ENCODE measurements at places on chromosomes 4 and X.

- DNase-seq: no peak
Measured at GRCh38 chr4:146389561-146389960, 132.2 kb downstream of the SLC10A7 start.

GRCh38 chr4:8260656-8261111, 8.9 kb upstream of the HTRA3 start:
- DNase-seq: no peak

DNA sequence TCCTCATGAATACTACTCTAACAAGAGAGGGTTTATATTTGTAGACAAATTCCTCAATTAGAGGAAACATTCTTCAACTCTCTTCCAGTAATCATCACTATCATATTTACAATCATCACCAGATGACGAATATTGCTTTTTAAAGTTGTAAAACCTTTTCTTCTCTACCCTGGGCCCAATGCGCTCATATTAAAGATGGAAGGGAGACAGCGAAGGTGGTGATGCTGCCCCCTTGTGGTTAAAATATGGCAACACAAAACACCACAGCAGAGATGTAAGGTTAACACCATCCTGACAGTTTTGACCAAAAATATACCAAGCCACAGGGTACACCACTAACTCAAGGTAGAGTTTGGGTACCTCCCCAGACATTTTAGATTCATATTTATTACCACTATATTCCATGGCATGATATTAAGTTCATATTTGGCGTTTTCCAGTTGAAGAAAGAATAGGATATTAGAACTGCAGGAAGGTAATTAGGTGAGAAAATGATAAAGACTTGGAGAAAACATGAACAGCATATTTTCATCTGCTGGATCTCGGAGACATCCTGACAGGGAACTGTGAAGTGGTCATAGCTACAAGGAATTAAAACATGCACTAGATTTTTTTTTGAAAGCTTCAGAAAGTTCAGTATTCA, 72.8 kb downstream of the SLC9A7 start:
- DNase-seq: peak; percentile 38

- no peak for DNase-seq
Measured at GRCh38 chrX:121496966-121497365, 449.6 kb downstream of the GLUD2 start.

DNA sequence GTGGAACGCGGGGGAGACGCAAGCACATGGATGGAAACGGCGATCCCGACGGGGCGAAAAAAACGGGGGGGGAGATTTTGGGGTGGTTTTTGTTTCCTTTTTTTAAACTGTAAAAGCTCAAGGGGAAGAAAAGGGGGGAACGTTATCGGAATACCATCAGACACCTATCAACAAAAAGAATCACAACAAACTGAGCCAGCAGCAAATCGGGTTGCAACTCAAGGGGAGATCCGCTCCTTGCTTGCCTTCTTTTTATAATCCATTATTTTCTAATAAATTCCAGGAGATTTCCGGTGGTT, 616 bp downstream of the MAML3 start:
- DNase-seq: no peak

DNA sequence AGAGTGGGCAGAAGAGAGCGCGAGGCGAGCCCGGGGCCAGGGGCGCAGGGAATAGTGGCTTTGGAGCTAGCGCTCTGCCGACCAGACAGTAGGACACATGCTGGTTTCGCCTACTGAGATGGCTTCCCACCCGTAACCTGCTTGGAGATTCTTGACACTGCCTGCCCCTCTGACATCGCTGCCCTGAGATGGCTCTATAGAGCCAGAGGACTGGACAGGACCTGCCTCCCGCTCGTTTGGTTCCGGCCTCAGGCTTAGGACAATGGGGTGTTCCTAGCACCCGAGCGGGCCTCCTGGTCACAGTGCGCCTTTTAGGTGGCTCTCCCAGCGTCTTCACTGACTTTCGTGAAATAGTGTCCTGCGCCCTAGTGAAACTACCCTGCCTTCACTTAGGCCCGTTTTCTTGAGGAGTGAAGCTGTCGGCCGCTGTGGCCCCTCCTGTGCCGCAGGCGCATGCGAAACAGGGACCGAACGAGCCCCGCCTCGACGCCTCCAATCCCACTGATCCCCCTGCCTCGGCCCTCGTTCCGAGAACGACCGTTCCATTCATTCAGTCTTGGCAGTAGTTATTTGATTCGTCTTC, 608 bp downstream of the TAF1 start:
- peak; percentile 7 for DNase-seq

DNA sequence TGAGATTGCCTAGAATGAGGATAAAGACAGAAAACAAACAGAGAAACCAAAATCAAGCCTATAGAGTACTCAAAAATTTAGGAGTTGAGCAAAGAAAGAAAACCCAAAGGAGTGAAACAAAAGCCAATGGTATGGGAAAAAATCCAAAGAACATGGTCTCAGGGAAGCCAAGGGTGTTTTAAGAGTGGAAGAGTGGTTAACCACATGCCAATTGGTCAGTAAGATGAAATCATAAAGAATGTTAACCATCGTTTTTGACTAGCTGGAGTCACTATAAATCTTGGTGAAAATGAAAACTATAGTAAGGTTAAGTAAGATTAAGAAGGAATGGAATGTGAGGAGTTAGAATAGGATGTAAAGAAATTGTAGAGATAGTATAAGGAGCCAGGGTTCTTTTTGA, 64.7 kb upstream of the RPL34 start:
- DNase-seq: no peak

DNA sequence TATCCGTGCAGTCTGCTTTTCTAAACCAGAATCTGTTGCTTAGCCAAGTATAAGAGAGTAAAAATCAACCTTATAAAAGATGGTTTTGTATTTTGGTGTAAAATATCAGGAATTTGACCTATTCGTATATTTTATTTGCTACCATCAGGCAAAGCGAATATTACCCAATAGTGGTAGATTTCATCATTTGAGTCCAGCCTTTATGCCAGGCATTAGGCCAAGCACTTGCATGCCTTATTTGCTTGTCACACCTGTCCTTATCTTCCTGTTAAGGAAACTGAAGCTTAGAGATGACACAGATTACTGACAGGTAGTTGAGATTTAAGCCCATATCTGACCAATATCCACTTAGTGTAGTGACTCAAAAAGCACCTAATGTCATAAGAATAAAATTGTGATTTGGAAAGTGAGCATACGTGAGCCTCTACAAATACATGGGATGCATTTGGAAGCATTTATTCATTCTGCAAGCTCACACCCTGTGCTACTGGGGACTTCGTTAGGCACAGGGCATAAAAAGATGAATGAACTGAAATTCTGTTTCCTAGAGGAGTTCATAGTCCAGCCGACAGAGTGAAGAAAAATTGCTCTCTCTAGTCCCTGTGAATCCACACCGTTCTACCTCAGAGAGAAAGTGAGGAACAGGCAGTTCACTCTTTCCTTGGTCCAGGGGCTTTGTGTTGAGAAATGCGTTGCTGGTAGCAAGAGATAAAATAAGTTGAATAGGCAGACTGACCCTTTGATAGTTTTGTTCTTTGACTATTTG, 2.3 kb upstream of the RNF212 start:
- no peak for DNase-seq

DNA sequence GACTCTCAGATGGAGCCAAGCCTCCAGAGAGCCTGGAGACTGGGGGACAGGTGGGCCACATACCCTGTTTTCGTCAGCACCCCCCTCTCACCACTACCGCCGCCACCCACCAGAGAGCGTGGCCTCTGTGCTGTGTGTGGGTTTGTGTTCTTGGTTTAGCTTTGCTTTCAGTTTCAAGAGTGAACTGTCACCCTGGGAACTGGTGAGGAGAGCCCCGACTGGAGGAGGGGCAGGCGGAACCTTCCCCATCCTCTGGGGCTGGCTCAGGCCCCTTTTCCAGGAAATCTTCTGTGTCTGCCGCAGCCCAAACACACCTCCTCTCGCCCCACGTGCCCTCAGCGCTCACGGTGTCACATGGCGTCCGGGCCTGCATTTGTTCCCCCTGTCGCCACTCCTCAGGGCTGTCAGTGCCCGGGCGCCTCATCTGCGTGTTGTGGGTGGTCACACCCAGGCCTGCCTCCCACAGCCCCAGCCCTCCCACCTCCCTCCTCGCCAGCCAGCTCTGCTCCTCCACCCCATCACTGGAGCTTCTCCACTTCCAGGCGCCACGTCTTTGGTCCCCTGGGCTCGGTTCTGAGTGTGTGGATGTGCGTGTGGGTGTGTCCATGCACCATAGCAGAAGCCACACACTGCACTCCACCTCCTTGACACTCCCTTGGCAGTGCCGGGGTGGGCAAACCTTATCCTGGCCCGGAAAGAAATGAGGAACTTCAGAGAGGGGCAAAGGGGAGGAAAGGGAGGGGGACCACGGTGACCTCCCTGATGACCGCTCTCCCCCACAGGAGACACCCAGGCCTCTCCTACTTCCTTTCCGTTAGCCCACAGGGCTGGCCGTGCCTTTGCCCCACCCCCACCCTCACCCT, 27.8 kb downstream of the ELF4 start:
- no peak for DNase-seq

- no peak for DNase-seq
Measured at GRCh38 chr4:13830449-13830848, 202.9 kb upstream of the BOD1L1 start.

- no peak for DNase-seq
Measured at GRCh38 chr4:79497001-79497400, 89.0 kb upstream of the GK2 start.

DNA sequence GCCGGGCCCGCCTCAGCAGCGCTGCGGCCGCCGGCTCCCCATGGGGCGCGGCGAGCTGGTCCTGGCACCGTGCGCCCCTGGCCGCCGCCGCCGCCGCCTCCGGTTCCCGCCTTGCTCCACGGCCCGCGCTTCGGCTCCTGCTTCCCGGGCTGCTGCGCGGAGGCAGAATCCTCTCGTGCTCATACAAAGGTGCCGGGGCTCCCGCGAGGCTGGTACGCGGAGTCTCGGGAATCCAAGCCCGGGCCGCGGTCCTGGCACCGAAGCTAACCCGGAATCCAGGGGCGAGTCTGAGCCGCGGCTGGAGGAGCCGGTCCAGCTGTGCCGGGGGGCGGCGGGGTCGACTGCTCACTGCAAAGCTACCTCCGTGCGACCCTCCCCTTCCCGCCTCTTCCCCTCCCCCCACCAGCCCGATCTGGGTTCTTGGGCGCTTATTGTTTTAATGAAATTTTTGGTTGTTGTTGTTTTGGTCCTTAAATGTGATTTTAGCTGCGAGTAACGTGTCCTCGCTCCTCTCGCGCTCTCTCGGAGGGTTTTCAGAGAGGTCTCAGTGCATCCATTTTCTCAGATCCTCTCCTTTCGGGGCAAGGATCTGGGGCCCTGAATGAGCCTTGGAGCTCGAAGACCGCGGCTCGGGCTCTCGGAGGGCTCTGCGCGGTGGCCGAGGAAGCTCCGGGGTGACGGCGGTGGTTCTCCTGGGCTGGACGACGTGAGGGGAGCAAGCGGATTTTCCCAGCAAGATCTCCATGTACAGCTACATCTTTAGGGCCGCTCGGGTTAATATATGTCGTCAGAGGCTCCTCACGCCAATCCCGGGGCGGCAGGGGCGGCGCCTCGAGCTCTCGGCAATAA, at the start of gene HAND2:
HAND2 (minus strand) TSS at position 753 of the 849 bp plus-strand sequence. CDS start 940 bp downstream, outside the sequence.
- no peak for DNase-seq

- DNase-seq: no peak
Measured at GRCh38 chr4:79756140-79756895, 316.7 kb downstream of the ANTXR2 start.

DNA sequence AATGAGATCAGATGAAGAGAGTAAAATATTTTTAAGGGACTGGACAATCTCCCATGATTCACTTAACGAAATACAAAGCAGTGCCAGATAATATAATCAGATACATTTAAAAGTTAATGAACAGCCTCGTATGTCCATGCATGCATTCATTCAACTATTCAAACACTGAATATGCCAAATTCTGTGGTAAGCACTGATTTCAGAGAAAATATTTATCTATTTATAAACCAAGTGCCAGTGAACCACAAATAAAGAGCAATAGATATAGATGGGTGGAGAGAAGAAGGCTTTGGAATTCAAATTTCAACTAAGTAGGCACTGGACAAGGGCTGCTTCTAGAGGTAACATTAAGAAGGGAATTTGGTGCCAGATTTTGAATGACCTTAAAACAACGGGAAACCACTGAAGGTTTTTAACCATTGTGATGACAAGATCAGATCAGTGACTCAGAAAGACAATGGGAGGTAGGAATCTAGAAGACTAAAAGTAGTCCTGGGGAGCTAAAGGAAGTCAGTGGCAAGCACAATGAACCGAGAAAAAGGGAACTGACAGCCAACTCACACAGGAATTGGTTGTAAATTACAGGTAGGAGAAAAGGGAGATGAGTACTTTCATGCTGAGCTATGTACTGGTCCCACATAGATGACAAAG, 14.2 kb downstream of the ELOVL6 start:
- no peak for DNase-seq

- DNase-seq: no peak
Measured at GRCh38 chrX:9659571-9660195, 106.0 kb downstream of the GPR143 start.

DNA sequence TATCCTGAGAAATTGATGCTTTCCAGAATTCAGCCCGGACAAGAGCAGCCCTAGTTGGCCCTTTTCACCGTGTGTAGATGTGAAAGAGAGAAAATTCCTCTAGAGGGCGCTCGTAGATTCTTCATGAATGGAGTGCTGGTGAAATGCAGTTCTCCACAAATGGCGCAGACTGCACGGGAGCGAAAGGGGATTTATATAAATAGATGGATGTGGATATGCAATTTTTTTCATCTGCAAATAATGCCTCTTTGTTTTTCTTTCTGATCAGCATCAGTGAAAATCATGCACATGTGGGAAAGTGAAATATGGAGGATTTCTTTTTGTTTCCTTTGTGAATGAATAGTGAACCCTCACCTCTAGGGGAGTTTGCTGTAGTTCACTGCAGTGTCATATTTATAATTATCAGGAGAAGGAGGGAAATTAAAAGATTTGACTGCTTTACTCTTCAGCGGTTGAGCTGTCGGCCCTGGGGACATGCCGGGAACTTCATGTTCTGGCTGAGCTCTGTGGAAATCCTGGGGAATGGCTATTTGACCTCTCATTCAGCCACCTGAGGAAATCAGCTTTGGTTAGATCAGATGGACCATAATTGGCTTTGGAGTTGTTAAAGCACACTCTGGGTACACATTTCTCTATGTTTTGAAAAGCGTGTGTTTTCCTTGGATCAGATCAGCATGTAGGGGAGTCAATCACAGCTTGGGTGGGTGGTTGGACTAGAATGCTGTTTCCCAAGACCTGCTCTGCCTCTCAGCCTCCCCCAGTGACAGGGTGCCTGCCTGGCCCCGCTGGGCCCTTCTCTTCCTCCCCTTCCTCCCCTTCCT, 115.0 kb upstream of the SHISA3 start:
- peak; percentile 43 for DNase-seq

- no peak for DNase-seq
Measured at GRCh38 chrX:57587607-57588006, 4.2 kb upstream of the ZXDB start.

DNA sequence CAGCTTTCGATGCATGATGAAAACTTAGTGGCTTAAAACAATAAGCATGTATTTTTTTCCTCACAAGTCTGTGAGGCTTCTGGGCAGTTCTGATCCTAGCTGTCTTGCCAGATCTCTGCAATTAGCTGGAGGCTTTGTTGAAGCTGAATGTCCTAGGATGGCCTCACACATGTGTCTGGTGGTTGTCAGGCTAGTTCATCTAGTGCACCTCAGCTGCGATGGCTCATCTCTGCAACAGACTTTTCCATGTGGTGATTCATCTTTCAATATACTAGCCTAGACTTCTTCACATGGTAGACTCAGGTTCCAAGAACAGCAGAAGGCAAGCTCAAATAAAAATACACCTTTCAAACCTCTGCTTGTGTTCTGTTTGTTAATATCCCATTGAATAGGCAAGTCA, 66.5 kb upstream of the IL1RAPL1 start:
- no peak for DNase-seq

Data from hematopoietic multipotent progenitor cell treated with erythropoietin and hydrocortisone succinate and interleukin-3 and kit ligand, for 15 days (in vitro differentiated cells).